Endothelial cell of umbilical vein (primary cell): ENCODE measurements at places on chromosomes 12 and 14.

GRCh38 chr12:44372259-44372658 lies 503.9 kb downstream of the NELL2 start:
- DNase-seq, result no peak

DNA sequence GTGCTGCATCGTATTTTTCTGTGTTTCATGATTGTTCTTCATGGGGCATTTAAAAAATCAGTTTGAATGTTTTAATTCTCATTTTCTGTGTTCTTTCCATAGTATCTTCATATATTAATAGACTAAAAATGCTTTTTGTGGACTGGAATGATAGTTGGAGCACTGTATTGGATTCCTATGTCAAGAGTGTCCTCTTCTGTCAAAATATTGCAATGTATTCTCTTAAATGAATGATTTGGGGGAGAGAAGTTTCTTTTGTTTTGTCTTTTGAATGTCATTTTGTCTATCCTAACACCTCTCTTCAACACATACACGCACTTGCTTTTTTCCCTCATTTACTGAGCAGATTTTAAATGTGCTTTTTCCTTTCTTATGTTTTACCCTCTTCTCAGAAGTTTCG lies 4.7 kb upstream of the EIF2S3B start:
- peak; percentile 4 for DNase-seq

DNA sequence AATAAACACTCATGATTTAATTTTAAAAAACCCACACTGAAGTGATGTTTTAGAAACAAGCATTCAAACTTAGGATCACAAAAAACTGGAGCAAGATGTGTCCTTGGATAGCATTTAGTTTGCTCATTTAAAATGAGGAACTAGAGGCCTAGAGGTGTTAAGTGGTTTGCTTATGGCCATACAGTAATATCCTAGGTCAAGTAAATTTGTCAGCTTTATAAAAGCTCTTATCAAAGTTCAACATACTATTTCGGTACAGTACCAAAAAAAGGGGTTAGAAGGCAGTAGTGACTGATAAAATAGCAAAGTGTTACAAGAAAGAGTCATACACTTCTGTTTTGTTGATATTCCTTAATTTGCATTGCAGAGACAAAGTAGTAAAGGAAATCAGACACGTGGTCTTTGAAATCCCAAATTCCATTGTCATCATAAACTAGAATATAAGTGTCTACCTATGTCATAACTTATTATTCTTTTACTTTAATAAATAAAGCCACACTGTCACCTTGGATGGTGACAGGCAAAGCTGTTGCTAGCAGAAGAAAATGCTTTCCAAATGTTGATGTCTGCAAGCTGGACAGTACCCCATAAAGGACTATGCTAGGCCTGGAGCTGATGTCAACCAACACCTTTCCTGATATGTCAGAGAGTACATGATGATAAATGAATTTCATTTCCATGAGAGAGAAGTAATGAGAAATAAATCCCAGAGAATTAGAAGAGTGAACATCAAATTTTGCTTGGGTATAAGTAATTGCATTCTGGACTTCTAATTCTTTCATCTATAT lies 17.6 kb upstream of the SRP54 start:
- DNase-seq, result no peak

- no peak for DNase-seq
Observed at GRCh38 chr12:2973566-2973965, 14.4 kb downstream of the TEAD4 start.

- DNase-seq, result no peak
Observed at GRCh38 chr14:62015243-62015642, 253.0 kb downstream of the SNAPC1 start.

GRCh38 chr12:22576473-22576872 lies 32.1 kb upstream of the C2CD5 start:
- no peak for DNase-seq

DNA sequence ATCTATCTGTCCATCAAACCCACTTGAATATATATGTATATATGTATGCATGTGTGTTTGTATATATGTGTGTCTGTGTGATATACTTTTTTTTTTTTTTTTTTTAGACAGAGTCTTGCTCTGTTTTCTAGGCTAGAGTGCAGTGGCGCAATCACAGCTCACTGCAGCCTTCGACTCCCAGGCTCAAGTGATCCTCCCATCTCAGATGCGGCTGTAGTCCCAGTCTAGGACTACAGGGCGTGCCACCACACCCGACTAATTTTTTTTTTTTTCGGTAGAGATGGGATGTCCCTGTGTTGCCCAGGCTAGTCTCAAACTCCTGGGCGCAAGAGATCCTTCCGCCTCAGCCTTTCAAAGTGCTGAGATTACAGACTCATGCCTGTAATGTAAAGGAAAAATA lies 13.0 kb upstream of the APOBEC1 start:
- peak; percentile 23 for DNase-seq

DNA sequence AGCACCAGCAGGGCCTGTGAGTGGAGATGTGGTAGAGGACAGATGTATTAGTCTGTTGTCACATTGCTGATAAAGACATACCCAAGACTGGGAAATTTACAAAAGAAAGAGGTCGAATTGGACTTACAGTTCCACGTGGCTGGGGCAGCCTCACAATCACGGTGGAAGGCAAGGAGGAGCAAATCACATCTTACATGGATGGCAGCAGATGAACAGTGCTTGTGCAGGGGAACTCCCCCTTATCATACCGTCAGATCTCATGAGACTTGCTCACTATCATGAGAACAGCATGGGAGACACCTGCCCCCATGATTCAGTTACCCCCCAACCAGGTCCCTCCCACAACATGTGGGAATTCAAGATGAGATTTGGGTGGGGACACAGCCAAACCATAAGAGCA lies 361.9 kb downstream of the VRK1 start:
- no peak for DNase-seq

- no peak for DNase-seq
Observed at GRCh38 chr14:54148251-54148650, 191.6 kb upstream of the BMP4 start.

GRCh38 chr12:88432531-88433490 lies 147.5 kb downstream of the KITLG start:
- no peak for DNase-seq

DNA sequence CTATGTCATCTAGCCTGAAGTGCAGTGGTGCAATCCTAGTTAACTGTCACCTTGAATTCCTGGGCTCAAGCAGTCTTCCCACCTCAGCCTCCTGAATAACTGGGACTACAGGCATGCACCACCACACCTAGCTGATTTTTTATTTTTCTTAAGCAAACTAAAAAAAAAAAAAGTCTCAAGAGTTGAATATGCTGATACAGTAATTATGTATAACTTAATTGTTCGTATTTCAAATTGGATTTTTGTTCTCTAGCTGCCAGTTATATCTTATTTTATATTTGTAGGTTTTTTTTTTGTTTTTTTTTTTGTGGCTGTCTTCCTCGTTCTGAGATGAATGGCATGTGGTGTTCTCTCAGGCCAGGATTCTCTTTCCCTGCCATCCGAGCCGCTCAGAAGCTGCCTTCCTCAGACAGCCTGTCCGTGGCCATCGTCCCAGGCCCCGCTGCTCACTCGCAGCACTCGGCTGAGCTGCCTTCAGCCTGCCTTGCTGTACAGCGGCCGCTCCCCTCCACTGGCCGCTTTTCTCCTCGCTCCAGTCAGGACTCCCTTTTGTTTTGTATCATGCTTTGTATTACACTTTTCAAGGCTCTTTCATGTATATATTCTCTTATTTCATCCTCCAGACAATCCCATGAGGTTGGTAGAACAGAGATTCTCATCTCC lies 53.3 kb downstream of the WDR20 start:
- no peak for DNase-seq

DNA sequence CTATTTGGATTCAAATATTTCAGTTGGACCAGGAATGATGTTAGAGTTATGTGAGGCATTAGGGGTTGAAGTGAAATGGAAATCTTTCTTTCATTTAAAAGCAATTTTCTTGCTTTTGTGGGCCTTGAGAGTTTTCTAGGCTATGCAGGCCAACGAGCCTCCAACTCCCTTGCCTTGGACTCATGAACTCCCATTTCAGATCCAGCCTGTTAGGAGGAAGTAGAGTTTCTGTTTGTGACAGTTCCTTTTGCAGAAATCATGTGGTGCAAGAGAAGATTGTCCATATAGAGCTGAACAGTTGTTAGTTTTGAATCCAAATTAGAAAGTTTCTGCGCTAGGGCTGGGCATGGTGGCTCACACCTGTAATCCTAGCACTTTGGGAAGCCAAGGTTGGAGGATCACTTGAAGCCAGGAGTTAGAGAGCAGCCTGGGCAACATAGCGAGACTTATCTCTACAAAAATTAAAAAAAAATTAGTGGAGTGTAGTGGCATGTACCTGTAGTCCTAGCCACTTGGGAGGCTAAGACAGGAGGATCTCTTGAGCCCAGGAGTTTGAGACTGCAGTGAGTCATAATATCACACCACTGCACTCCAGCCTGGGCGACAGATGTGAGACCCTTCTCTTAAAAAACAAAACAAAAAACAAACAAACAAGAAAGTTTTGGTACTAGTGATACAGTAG lies 47.3 kb upstream of the MED13L start:
- DNase-seq, result no peak

- peak; percentile 29 for DNase-seq
Observed at GRCh38 chr12:94710933-94711332, 60.6 kb upstream of the TMCC3 start.

GRCh38 chr12:89059721-89060541 lies 292.4 kb downstream of the DUSP6 start:
- DNase-seq, result no peak

- DNase-seq, result no peak
Observed at GRCh38 chr14:58738189-58738836, 100.6 kb downstream of the DACT1 start.

GRCh38 chr12:12582895-12583303 lies 20.2 kb upstream of the DUSP16 start:
- no peak for DNase-seq

GRCh38 chr12:95790033-95790916 lies at the start of gene NTN4:
TSS of gene NTN4 (minus strand) at chr12:95790764. CDS start at chr12:95790309, 455 bp downstream.
- DNase-seq, result peak; percentile 67

DNA sequence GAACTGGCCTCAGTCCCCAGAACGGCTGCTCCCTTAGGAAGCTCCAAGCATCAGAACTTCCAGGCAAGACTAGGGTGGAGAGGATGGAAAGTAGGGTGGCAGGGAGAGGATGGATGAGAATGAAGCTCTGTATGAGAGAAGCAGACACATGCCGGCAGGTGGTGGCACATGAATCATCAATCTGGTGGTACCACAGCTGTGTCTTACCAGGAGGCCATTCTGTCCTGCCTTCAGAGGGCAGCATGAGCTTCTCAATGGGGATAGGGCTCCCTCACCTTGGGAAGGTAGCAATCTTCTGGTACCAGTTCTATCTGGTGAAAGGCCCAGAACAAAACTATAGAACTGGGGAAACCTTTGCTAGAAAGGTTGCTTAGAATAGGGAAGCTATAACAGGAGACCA lies 55.4 kb upstream of the PYGL start:
- no peak for DNase-seq

DNA sequence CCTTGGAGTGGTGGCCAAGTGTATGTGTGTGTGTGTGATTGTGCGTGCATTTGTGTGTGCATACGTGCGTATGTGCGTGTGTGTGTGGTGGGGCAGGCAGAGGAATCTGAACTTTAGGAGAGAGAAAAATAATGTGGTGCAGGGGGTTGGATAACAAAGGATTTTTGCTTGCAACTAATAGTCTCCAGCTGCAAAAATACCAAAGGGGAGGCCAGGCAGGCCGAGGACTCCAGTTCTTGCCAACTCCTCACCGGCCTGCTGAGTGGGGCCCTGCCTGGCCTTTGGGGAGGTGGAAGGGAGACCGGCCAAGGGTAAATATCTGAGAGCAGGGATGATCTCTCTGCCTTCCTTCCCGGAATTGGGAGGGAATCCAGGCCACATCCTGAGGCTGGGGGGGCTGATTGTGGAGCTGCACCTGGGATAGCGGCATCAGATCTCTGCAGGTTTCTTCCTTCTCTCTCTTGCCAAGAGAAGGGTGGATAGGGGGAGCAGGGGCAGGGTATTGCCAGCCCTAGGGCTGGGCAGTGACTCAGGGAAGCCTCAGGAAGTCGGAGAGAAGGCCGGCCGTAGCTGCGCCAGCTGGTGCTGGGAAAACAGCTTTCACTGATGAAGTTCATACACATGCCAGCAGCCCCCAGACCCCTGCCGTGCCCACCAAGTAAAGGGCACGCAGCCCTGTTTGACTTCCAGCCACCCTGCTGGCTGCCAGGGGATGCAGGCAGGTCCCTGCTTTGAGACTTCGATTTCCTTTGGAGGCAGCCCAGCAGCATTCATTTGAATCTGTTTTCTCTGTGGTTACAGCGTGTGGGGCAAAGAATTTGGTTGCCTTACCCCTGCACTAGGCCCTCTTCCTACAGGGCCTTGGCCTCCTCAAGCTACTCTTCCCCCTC lies 4.6 kb upstream of the LRP1-AS start:
- peak; percentile 21 for DNase-seq

DNA sequence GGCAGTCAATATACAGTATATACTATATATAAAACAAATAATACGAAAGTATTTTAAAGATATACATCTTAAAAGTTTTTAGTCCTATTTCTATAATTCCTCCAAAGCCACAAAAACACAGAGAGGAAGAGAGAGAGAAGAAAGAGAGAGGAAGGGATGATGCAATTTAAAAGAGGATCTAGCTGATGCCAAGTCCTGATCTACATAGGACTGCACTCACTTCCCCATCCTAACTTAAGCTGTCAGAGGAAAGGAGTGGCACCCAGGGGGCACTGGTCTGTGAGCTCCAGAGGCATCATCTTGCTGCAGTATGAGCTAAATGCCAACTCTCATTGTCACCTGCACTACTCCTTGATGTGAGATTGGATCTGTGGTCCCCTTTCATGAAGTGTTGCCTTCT lies 95.8 kb downstream of the C12orf42 start:
- no peak for DNase-seq

- DNase-seq, result no peak
Observed at GRCh38 chr12:113022563-113023297, 33.8 kb upstream of the DTX1 start.

DNA sequence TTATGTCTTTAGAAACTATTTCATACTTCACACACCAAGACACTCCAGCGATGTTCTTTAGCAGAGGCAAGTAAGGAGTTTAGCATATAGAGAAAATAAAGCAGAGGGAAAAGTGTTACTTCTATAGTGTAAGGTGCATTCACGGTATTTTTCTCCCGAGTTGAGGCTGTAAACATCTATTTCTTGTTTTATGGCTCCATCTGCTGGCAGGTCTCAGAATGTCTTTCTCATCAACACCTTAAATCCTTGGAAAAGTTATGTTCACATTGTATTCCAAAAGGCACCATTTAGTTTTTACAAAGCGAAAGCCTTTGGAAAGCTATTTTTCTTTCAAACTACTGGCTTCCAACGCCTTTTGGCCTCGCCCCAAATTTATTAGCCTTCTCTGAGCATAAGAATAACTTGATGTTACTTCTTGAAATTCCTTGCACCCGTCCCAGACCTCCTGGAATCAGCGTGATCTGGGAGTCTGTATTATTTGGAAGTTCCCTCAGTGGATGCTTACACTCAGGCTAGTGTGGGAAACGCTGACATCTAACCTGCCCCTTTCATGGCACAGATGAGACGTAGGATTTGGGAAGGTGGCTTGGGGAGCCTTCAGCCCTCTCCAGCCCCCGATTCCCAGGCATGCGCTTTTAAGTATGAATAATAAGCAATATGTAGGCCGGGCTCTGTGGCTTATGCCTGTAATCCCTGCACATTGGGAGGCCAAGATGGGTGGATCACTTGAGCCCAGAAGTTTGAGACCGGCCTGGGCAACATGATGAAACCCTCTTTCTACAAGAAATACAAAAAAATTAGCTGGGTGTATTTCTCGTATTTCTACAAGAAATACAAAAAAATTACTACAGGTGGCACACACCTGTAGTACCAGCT lies 1.9 kb upstream of the PIWIL1 start:
- peak; percentile 46 for DNase-seq

- peak; percentile 16 for DNase-seq
Observed at GRCh38 chr12:95959107-95959506, 16.0 kb downstream of the AMDHD1 start.

- DNase-seq, result no peak
Observed at GRCh38 chr14:55098561-55098898, 30.5 kb upstream of the LGALS3 start.
